Stimulated activated CD8-positive, alpha-beta memory T cell treated with anti-CD3 and anti-CD28 coated beads, Interleukin-4, amount 100 ng/mL, for 1 hour (primary cell): ENCODE measurements at places on chromosomes 2 and 18.

DNA sequence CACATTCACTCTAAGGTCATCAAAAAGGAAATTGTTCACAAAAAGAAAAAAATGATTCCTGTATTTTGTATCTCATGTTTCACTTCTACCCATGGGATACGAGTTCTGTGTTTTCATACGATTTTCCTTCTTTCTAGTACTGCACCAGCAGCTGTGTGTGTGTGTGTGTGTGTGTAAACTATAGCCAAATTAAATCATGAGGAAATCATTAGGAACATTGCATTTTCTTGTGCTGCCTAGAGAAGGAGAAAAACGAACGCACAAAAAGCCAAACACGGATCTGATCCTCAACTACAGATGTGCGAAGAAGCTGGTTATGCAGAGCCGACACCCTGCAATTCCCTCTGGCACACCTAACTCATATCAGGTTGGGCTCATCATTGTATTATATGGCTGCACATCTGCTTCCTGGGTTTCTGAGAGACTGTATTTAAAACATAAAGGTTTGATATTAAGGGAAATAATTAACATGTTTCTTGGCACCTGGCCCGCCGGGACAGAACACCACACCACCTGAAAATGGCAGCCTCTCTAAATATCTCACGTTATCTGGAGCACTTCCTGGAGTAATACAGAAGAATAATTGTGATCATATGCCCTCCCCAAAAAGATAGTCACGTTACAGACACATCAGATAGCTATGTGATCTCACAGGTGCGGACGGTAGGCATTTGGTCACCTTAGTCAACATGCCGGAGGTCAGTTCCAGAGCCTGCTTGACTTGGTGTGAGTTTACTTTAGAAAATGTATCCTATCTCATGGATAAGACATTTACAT lies 586.3 kb upstream of the SALL3 start:
- no peak for DNase-seq

DNA sequence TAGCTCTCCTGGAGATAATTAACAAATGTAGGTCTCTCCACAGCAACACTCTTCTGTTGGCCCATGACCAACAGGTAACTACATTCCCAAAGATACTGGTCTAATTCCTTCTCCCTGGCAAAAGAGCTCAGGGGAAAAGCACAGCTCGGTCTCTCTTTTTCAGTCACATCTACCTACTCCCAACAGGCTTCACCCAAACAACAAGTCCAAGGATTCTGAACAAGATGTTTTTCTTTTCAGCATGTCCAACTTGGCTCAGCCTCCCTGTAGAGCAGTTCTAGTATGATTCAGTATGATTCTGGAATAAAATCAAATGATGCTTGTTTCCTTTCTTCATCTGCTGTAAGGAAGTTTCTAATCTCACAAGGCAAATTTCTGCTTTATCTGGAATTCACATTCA lies 1704.8 kb upstream of the PIK3C3 start:
- DNase-seq: no peak

DNA sequence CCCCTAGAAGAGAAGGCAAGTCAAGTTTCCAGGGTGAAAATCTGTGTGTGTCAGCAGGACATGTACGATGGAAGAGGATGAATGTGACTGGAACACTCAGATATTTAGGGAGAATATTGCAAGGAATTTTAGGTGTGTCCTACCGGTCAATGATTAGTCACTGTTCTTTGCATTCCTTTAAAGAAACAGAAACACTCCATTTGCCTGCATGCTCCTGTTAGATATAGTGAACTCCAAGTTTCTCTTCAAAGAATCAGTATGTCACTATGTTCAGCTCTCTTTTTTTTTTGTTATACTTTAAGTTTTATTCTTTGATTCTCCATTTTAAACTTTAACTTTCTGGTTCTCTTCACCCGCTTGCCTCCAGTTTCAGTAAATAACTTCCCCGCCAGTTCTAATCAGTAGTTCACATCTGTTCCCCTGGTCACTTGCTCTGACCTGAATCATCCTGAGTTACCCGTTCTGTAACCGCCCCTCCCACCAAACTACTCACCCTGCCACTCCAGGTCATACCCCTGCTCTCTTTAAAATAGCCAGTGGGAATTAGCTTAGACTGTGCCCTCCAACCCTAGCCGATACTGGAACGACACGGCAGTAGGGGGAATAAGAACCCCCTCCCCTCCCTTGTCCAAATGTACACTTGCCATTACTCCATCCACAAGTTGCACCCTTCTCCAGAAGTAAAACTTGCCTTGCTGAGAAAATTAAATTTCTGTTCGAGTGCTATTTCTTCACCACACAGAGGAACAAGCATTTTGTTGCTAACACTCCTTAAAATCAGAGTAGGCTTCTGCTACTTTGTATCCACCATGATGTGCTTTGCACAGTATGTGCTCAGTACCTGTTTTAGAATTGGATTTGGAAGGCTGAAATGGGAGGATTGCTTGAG lies 268.4 kb downstream of the METTL4 start:
- no peak for DNase-seq

DNA sequence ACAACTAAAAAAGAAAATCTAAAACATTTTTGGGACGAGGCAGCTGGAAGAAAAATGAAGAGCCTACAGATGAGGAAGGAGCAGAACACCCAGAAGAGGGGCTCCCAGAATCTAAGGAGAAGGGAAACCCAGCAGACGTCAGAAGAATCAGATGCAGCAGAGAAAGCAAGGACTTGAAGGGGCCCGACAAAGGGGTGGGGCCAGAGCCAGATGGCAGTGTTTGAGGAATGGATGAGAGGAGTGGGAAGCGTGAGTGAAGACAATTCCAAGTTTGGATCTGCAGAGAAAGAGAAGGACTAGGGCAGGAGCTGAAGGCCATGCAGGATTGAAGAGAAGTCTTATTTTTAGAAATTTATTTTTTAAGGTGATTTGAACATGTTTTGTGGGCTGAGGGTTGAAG lies 19.3 kb downstream of the PTMA start:
- DNase-seq: no peak

- no peak for DNase-seq
Measured at GRCh38 chr2:23589739-23590138, 204.8 kb downstream of the KLHL29 start.

DNA sequence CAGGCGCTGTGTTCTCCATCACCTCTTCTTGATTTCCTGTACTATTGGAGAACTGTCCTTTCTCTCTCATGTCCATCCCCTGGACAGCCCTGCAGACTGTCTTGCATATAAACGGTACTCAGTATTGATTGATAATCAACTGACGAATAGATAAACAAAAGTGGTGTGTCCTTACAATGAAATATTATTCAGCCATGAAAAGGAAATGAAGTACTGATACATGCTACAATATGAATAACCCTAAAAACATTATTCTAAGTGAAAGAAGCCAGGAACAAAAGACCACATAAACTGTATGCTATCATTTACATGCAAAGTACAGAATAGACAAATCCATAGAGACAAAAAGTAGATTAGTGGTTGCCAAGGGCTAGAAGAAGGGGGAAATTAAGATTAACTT lies 77.6 kb downstream of the SDC1 start:
- DNase-seq: no peak

- no peak for DNase-seq
Measured at GRCh38 chr2:144943986-144944385, 424.1 kb upstream of the ZEB2 start.

DNA sequence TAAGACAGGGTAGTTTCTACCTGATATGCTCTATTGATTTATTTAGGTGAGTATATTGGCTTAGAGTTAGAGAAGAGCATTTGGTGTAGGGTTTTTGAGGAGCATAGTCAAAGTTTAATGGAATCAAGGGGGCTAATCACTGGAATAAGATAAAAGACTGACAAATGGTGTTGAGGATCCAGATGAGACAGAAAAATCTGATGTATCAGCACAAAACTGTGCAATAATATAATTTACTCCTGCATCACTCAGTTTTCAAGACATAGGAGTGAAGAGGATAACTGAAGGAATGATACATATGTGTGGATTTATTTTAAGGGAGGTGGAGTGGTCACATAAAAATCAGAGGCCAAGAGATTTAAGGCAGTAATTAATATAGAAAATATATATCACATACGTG lies 339.2 kb downstream of the NYAP2 start:
- no peak for DNase-seq

DNA sequence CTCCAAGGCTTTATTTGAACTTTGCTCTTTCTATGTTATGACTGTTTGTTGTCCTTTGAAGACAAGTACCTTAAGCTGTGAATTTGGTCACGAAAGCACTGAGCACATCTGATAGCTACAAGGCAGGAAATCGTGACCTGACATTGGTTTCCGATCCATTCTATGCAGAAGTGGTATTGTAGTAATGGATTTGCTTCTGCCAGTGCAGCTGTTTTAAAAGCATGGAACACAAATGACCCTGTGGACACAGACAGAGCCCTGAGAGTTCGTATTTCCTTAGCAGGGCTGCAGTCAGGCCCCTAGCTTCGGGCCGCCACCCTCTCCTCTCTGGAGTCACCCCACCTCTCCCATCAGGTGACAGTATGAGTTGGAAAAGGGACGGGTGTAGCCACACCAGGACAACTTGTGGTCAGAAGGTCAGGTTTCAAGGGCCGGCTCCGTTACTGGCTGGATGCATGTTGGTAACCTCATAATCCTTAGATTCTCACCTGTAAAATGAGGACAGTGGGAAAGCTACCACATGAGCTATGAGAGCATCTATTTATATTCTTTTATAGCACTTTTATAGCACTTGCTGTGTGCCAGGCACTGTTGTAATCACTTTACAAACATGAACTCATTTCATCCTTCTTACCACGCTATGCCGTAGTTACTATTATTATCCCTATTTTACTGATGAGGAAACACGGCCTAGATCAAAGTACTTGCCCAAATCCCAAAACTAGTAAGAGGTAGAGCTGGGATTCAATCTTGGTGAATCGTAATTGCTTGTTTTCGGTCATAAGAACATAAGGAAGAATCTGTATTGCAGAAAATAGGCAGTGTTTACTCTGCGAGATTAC lies 70.2 kb downstream of the SPATS2L start:
- DNase-seq: no peak

DNA sequence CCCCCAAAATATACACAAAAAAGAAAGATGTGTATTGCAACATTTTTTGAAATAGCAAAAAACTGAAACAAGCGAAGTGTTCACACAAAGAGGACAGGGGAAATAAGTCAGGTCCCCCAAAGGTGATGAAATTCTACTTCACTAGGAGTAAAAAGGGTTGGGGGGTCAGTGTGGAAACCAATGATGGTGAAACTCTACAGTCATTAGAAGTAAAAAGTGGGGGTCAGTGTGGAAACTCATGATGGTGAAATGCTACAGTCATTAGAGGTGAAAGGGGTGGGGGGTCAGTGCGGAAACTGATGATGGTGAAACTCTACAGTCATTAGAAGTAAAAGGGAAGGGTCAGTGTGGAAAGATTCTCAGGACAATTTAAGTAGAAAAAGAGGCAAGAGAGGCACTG lies 298.2 kb downstream of the EIPR1 start:
- DNase-seq: no peak

DNA sequence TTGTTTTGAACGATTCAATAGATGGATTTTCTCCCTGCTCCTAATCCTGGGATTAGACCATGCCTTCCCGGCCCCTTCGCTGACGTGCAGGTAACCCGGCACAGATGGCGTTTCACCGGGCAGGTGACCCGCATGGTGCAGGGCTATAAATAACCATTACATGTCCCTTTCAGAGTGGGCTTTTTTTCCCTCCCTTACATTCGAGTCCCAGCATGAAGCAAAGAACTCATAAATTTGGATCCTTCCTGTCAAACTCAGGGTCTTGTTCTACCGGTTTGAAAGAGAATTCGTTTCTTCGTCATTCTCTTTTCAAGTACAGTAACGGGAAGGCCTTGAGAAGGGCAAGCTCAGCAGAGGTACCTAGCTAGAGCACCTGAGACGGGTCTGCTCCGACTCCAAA lies 46.1 kb downstream of the EDAR start:
- no peak for DNase-seq

GRCh38 chr2:127422559-127423477 lies 4.6 kb downstream of the PROC start:
- DNase-seq: no peak

DNA sequence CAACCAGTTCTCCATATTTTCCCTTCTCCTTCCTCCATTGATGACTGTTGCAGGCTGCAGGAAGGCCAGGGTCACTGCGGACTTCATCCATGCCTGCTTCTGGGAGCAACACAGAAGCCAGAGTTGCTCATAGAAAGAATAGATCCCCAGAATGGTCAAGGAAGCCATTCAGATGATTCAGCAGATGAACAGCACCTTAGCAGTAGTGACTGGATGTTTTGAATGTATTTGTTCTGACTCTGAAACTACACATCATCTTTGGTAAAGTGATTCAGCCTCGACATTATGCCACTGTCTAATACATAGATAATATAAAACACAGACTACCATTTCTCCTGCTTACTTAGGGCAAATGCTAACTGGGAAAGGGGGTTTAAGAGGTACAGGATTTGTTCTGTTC lies 411.6 kb downstream of the RND3 start:
- no peak for DNase-seq

- no peak for DNase-seq
Measured at GRCh38 chr2:68411397-68412126, 46.5 kb downstream of the PLEK start.

GRCh38 chr18:26432651-26433424 lies 115.5 kb downstream of the KCTD1 start:
- DNase-seq: no peak
